ENCODE measurements at places on chromosomes 12 and 14.

DNA sequence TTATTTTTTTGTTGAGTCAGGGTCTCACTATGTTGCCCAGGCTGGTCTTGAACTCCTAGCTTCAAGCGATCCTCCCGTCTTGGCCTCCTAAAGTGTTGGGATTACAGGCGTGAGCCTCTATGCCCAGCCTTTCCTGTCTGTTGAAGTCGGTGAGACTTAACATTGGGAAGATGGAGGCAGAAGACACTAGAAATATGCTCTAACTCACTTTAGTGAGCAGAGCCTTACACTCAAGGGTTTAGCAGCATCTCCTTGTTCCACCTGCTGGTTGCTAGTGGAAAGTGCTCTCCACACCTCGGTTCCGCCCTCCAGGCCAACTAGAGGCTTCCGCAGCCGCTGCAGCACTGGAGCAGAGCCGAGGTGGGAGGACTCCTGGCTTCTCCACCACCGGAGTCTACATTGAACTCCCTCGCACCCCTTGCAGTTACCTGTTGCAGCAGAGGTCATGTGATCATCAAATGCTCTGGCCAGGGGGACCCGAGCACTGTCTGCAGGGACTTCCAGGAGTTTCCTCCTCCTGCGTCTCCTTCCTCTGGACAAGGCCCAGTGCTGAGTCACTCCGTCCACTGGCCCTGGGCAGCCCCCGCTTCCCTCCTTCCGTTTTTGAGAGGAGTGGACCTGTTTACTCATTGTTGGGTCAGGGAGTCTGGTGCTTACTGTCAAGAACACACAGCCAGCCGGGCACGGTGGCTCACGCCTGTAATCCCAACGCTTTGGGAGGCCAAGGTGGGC lies 9.4 kb upstream of the HVCN1 start:
- DNase-seq: peak; percentile 37

DNA sequence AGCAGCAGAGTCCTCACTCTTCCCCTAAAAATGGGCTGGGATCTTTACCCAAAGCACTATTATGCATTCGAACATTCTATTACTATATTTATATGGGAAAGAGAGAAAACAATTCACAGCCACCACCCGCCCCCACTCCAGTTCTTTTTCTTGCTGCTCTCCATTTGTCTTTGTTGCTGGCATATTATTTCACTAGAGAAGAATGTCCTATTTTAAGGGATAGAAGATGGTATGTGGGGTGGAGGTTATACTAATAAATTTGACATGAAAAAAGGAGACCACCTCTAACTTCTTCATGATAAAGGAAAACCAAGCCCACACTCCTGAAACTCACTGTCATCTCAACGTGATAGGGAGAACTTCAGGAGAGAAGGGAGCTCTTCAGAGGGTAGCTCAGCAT lies 28.5 kb upstream of the NTF3 start:
- no peak for DNase-seq

DNA sequence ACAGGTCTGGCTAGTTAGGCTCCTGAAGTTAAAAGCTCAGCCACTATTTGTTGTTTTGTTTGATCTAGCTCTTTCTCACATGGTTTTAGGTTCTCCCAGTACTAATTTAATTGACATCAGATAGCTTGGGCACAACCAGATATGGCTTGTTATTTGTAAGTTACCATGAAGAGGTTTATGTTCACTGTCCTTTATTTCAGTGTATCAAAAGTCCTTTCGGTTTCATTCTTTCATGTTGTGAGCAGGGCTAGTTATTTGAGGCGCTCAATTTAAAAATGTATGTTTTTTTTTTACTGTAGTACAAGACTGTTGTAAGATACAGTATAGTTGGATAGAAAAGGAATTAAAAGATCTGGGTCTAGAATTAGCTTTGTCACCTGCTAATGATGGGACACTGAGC lies 7.0 kb downstream of the GPX2 start:
- no peak for DNase-seq

DNA sequence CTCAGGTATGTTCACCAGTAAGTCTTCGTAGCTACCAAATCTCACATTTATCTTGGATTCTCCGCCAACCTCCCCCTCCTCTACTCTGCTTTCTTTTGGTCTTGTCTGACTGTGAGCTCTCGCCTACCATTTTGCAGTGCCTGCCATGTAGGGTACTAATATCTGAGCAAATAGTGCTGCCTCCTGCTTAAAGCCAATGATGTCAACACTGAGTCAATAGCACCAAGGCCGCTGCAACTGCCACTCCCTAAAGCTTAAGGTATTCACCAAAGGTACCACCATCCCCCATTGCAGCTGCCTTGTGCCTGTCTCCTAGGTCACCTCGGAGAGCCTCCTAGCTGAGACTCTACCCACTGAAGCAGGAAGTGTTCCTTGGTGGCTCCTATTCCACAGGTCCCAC lies 114.8 kb upstream of the FUT8 start:
- DNase-seq: no peak

GRCh38 chr14:31071151-31071550 lies 45.0 kb upstream of the STRN3 start:
- no peak for DNase-seq

DNA sequence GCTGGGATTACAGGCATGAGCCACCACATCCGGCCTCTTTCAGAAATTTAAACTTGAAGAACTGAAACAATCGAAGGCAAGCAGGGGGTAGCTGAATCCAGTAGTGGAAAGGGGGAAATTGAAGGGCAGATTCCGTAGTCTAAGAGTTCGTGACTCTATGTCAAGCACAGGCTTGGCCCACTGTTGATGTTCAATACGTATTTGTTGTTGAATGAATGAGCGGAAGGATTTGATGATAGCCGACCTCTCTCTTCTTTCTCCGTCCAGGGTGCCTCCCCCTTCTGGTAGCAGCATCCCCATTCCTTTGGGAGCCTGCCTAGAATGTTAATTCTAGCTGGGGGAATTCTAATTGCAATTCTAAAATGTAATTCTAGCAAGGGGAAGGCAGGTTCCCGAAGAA lies 59.8 kb upstream of the MED13L start:
- DNase-seq: no peak

DNA sequence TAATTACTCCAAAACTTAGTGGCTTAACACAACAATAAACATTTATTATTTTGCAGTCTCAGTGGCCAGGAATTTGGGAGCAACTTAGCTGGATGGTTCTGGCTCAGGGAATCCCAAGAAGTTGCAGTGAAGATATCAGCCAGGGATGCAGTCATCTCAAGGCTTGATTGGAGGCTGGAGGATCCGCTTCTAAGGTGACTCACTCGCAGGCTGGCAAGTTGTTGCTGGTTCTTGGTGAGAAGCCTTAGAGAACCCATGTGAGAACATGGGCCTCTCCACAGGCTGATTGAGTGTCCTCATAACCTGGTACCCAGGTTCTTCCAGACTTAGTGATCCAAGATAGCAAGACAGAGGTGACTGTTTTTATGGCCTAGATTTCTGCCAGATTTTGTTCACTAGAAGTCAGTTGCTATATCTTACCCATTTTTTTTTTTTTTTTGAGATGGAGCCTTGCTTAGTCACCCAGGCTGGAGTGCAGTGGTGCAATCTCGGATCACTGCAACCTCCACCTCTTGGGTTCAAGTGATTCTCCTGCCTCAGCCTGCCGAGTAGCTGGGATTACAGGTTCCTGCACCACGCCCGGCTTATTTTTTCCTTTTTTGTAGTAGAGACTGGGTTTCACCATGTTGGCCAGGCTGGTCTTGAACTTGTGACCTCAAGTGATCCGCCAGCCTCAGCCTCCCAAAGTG lies 32.5 kb downstream of the BRMS1L start:
- DNase-seq: no peak

DNA sequence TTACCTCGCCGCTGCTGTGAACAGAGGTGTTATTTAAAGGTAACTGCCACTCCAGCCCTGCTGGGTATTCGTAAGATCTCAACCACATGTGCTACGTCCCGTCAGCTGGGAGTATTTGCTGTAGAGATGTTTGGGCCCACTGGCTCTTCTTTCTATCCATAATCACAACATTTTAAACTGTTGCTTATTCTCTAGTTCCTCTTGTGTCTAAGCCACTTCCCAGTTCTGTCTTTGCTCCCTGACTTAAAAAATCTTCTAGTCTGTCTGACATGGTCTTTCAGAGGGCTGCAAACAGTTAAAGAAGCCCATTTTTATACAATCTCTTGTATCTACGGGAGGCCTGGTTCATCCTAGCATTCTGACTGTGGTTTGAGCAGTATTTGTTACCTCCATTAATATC lies 33.2 kb upstream of the HELB start:
- DNase-seq: no peak

Data from brain (organoid and tissue), 16 donors.